ENCODE measurements at places on chromosomes 6 and 20. TPM values are rescaled to one million over a fixed set of nuclear protein-coding genes. Genes with fewer than 3 reads are reported as not detected.

Gene SSTR4
- not detected for total RNA-seq

- H3K4me3 ChIP-seq, result no peak overlapping the region
- no peak overlapping the region for H3K27ac ChIP-seq
- H3K4me1 ChIP-seq, result peaks cover 48% of the 10 kb centered on the region
- H3K27me3 ChIP-seq, result no peaks in the 10 kb centered on the region
Observed at GRCh38 chr6:37848371-37848770, 28.8 kb downstream of the ZFAND3 start.

DNA sequence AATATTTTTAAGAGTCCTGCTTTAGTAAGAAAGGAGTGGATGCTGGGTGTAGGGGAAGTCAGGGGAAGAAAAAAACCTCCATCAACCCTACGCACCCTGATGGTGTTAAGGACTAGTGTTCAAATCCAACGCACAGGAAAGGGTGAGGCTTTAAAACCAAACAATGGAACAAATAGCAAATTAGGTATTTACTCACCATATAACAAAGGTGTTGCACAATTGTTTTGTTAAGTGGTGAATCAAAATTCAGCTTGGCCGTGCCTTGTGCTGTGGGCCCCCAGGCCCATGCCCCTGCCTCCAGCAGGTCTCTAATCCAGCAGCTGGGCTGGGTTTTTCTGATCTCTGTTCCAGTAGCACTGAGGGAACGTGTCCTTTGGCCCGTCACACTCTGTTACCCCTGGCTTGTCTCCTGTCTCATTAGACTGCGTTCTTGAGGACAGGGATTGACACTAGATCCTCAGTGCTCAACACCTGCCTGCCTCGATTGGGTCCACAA, 11.8 kb downstream of the FAM83D start:
- peaks cover 12% of the 10 kb centered on the region for H3K4me1 ChIP-seq
- H3K36me3 ChIP-seq, result no peaks in the 10 kb centered on the region
- no peaks in the 10 kb centered on the region for H3K27me3 ChIP-seq
- no peak for DNase-seq

DNA sequence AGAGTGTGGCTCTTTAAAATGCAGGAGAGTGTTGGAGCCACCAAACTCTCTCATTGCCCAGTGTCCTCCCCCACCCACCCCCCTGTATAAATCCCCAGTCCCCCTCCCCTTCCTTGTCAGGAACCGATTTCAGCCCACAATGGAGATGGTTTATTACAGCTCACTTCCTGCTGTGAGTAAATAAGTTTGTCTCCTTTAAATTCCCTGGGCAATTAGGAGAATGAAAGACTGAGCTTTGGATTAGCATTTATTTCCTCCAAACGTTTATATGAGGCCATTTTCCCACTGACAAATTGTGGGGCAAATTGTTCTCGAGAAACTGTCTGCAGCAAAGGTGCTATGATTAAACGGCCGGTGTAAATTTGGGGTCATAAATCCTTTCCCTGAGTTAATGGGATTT, 128.8 kb downstream of the DHX35 start:
- no peak for DNase-seq
- no peak overlapping the region for H3K27ac ChIP-seq
- no peak overlapping the region for H3K4me3 ChIP-seq
- H3K27me3 ChIP-seq, result no peaks in the 10 kb centered on the region
- H3K4me1 ChIP-seq, result no peaks in the 10 kb centered on the region

Gene IL22RA2
- not detected for total RNA-seq

DNA sequence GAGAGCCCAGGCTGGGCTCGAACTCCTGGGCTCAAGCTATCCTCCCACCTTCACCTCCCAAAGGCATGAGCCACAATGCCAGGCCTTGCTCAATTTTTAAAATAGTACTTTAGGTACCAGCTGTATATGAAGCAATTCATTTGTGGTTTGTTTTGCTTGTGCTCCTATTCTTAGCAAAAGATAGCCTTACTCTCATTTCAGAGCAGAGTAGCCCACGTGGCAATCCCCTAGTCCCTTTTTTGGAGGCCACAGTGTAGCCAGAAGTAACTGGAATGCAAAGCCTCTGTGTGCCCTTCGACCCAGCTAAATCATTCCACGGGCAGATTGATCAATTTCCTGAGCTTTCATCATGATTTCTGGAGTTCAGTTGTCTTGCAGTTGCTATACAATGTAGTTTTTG, 372.2 kb downstream of the NRN1 start:
- no peak for DNase-seq
- no peak overlapping the region for H3K4me3 ChIP-seq
- H3K36me3 ChIP-seq, result no peaks in the 10 kb centered on the region

All from osteocyte (in vitro differentiated cells).